ENCODE measurements at places on chromosomes 7 and 10. TPM values are rescaled to one million over a fixed set of nuclear protein-coding genes. Genes with fewer than 3 reads are reported as not detected.

TMEM139 gene
- not detected for total RNA-seq

OPN4 gene
- total RNA-seq, result not detected

TFPI2 gene
- 0.74 TPM for total RNA-seq

MORN4 gene
- 1.7 TPM for total RNA-seq

ZNF248 gene
- total RNA-seq, result 17.7 TPM

SUGCT gene
- total RNA-seq, result 2.2 TPM

GRCh38 chr10:91520661-91521060 is 110.5 kb downstream of the HECTD2 start:
- DNase-seq, result no peak

- DNase-seq, result no peak
These were observed 380.5 kb upstream of the AUTS2 start for GRCh38 chr7:69217516-69218350.

- DNase-seq, result no peak
These were observed 54.2 kb upstream of the FHIP2A start for GRCh38 chr10:114767101-114767985.

DNA sequence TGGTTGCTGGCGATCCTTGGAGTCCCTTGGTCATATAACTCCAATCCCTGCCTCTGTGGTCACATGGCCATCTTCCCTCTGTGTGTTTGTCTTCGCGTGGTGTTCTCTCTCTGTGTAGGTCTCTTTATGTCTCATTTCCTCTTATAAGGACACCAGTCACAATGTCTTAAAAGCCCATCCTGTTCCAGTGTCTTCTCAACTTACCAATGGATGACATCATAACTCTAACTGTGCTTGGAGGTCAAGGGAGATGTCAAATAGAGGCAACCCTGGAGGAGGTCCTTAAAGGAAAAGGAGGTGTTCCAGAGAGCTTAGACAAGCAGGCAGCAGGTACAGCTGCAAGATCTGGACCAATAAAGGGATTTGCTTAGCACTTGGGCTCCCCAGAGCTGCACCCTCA is 143.0 kb downstream of the BUB3 start:
- DNase-seq, result no peak

GRCh38 chr7:107584716-107585115 is 4.7 kb downstream of the BCAP29 start:
- no peak for DNase-seq

DNA sequence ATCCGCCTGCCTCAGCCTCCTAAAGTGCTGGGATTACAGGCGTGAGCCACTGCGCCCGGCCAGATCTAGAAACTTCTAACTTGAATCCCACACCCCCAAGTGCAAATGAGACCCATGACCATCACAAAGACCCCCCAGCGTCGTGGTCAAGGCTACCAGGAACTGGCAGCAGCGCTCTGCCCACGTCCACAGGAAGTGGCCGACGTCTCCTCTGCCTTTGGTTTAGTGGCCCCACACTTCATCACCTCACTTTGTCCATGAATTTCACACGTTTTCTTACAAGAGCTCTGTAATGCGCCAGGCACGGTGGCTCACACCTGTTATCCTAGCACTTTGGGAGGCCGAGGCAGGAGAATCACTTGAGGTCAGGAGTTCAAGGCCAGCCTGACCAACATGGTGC is 53.5 kb upstream of the TNRC18 start:
- no peak for DNase-seq

DNA sequence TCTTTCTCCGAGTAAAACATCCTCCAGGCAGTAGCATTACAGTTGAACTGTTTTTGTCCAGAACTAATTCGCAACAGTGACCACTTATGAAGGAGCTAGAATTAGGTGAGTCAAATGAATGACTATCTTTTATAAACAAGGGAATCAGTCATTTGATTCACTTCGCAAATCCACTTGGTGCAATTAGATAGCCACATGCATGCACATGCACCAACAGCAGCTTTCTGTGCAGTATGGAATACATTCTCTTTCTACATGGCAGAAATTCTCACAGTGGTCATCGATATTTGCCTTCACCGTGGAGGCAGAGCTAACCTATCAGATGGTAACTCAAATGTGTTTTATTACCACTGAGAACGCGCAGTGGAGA is 118.8 kb downstream of the CDK6 start:
- DNase-seq, result no peak

GRCh38 chr7:30201161-30201666 is 66.4 kb downstream of the MTURN start:
- no peak for DNase-seq

GRCh38 chr7:128743112-128743772 is 4.1 kb downstream of the CALU start:
- no peak for DNase-seq

- no peak for DNase-seq
These were observed 20.2 kb downstream of the C10orf71 start for GRCh38 chr10:49319206-49319605.

- no peak for DNase-seq
These were observed 2.3 kb downstream of the FBXO24 start for GRCh38 chr7:100588438-100588837.

DNA sequence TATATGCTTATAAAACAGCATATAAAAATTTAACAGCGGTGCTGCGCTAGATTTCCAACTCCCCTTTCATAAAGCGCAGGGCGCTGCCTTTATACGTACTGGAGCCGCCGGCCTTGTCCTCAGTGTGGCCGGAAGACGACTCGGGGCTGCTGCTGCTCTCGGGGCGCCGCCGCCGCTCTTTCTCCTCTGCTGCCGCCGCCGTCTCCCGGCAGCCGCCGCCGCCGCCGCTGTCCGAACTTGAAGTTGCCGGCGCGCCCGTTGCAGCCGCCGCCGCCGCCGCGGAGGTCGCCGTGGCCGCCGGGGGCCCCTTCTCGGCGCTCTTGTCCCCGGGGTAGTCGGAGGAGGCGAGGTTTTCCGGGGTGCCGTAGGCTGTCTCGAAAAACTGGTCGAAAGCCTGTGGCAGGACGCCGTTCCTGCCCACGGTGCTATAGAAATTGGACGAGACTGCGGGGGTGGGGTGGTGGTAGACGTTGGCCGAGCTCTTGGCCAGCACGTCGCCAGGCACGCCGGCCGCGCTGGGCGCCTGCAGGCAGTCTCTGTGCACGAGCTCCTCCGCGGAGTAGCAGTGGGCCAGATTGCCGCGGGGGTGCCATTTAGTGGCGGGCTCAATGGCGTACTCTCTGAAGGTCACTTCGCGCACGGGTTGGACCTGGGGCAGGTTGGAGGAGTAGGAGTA is 557 bp downstream of the HOXA11 start:
- DNase-seq, result no peak

DNA sequence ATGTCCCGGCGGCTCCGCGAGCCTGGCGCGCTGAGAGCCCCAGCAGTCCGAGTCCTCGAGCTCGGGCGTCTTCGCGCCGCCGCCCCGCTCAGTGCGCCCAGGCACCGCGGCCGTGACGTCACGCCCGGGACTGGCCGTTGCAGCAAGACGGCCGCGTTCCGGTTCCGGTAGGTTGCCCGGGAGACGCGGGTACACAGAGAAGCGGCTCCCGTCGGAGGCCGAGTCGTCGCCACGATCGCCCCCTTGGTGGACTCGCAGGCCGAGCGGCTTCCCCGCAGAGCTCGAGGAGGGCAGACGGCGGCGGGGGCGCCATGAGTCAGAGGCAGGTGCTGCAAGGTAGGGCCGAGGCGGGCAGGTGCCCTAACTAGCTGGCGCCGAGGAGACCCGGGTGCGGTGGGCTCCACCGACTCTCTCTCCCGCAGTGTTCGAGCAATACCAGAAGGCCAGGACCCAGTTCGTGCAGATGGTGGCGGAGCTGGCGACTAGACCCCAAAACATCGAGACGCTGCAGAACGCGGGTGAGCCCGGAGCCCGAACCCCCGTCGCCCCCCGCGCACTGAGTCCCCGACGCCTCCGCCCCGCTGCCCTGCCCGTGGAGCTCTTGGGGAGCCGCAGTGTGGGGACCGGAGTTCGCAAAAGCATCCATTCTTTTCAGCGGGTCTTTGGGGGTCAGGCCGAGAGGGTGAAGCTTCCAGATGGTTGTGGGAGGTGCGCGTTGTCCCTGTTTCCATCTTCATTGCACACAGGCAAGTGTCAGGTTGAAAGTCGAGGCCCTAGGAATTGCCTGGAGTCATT is at the start of gene SPAG6:
Gene SPAG6, plus strand, starts transcription at position 196 of the 795 bp plus-strand sequence. Its CDS starts 116 bp downstream, at position 312.
- no peak for DNase-seq
